ENCODE measurements at places on chromosomes 1 and 21.
A peak's percentile ranks its signal among the peaks of the same experiment; 100 is the strongest.

DNA sequence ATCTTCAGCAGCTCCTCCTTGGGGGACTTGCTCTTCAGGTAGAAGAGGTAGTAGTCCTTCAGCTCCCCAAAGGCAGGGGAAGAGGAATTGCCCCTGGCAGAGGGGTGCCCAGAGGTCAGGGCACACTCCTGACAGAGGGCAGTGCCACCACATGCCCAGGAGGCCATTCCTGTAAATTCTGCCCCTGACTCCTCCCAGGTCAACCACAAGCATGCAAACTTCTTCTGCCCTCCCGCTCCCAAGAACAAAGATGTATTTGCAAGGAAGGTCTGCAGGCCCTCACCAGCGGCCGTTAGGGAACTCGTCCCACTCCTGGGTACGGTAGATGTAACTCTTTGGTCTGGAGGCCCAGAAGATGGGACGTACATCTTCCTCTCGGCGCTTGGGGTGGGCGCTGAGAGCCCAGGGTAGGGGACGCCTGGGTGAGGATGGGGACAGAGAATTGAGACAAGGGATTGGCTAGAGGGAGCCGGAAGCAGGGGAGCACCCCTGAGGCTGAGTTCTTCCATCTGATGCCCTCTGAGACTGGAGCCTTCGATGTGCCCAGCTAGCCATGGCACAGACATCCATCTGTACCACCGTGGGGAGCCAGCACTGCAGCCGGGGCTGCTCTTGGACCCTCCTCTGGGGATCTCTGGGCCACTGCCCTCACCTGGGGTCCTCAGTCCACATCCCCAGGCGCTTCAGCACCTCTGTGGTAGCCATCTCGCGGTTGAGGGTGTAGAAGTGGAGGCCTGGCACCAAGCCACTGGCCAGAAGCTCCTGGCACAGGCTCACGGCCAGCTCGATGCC lies 11.1 kb downstream of the MTHFR start:
- H3K27me3 ChIP-seq = no peaks in the 10 kb centered on the region
- H3K27ac ChIP-seq = no peak overlapping the region
- H3K4me3 ChIP-seq = no peak overlapping the region
- no peak for DNase-seq
- no peaks in the 10 kb centered on the region for H3K4me1 ChIP-seq

- DNase-seq = no peak
- H3K4me1 ChIP-seq = peaks cover 12% of the 10 kb centered on the region
- no peaks in the 10 kb centered on the region for H3K36me3 ChIP-seq
- no peak overlapping the region for H3K4me3 ChIP-seq
- no peak overlapping the region for H3K27ac ChIP-seq
- H3K27me3 ChIP-seq = no peaks in the 10 kb centered on the region
These were observed 65.6 kb upstream of the EDEM3 start for GRCh38 chr1:184820218-184820750.

DNA sequence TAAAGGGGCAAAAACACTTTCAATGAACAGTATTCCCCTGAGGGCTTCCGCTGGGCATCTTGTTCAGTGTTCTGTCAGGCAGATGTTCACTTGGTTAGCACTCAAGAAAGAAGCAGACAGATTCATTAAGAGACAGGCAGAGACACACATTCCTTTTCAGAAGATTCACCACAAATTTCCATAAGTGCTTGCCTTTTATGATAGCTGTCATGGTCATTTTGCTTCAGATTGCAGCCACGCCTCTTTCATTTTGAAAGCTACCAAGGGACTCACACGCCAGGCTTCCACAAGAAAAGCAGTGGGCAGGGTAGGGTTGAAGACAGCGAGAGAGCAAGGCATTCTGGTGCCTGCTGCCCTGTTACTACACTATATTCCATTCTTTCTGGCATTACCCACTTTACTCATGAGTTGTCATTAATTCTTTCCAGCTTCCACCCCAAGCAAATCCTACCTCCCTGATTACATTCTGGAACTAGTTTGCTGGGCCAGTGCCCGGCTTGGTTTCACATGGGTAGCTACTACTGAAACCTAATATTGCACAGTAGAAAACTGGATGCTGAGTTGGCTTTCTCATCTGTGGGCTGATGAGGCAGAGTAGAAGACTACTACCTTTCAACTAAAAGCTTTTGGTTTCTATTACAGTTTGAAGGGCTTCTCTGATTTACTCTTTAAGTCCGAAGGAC lies 91.2 kb upstream of the COL24A1 start:
- H3K27me3 ChIP-seq = no peaks in the 10 kb centered on the region
- DNase-seq = no peak
- no peak overlapping the region for H3K4me3 ChIP-seq
- no peak overlapping the region for H3K27ac ChIP-seq

DNA sequence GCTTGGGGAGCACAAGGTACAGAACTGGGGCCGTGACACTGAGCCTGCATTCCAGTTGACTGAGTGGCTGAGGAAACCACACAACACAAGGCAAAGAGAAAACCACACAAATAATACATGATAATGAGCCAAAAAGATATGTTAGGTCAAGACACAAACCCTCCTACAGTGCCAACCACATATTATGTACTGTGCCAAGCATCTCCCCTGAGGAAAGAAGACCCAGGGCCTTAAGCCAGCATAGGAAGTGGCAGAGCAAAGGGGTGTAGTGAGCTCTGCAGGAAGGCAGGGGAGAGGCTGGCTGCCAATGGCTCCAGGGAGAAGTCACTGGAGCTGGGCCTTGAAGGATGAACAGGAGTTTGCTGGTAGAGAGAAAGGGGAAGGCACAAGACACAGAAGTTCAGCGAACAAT lies 28.2 kb downstream of the CTNNBIP1 start:
- H3K4me3 ChIP-seq = no peak overlapping the region
- peaks cover 30% of the 10 kb centered on the region for H3K4me1 ChIP-seq
- no peaks in the 10 kb centered on the region for H3K27me3 ChIP-seq
- no peak for DNase-seq
- no peak overlapping the region for H3K27ac ChIP-seq
- H3K36me3 ChIP-seq = no peaks in the 10 kb centered on the region

DNA sequence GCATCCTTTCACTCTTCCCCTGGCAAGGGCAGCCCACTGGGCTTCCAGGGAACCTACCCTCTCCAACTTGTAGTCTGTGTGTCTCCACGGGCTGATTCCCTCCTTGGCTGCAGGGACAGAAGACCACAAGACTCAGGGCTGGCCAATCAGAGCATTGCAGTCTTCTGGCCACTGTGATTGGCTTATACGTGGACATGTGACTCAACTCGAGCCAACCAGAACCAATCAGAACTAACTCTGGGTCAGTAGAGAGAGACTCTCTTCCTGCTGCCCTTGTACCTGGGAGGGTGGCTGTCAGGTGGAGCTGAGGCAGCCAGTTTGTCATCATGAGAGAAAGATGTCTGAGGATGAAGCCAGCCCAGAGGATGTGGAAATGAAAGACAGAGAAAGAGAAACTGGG lies 64.0 kb downstream of the DHRS3 start:
- no peak for DNase-seq

GRCh38 chr1:43034778-43035177 lies 76.1 kb upstream of the SLC2A1 start:
- H3K4me3 ChIP-seq = no peak overlapping the region
- H3K36me3 ChIP-seq = no peaks in the 10 kb centered on the region
- peaks cover 53% of the 10 kb centered on the region for H3K4me1 ChIP-seq
- no peak overlapping the region for H3K27ac ChIP-seq
- DNase-seq = no peak
- H3K27me3 ChIP-seq = no peaks in the 10 kb centered on the region

GRCh38 chr1:171743081-171743870 lies 1.4 kb upstream of the VAMP4 start:
- H3K27ac ChIP-seq = peak overlapping the region; percentile 62
- peak overlapping the region; percentile 80 for H3K4me3 ChIP-seq
- H3K36me3 ChIP-seq = no peaks in the 10 kb centered on the region

DNA sequence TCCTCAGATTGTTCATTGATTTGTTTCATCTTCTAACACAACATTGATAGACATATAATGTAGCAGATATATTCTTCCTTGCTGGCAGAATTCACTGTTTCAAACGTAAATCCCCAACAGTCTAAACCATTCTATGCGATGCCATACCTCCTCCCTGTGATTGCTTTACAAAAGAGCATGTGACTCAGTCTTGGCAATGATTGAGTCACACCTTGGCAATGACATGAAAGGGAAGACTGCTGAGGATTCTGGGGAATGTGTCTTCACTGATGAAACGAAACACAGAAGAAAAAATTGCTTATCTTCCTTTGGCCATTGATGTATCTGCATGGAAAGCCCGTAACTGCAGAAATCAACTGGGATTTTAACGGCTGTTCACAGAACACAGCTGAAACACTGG lies 409.6 kb upstream of the ZRANB2 start:
- no peaks in the 10 kb centered on the region for H3K36me3 ChIP-seq
- no peaks in the 10 kb centered on the region for H3K27me3 ChIP-seq
- peaks cover 19% of the 10 kb centered on the region for H3K4me1 ChIP-seq
- no peak overlapping the region for H3K4me3 ChIP-seq
- no peak for DNase-seq

DNA sequence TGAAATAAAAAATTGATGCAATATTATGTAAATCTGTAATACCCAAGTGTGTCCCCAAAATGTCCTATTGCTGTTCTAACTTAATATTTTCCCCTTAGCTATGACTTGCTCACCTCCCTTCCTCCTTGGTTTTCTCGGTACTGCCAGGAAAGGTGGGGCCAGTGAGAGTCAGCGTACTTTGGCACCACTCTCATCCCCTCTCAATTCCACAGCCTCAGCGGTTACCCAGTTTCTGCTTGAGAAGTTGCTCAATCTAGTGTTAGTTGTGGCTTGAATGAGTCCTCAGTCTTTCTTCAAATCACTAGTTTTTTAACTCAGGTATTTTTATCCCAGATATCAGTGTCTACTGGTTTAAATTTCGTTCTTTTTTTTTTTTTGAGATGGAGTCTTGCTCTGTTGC lies 32.3 kb downstream of the BCAS2 start:
- no peak overlapping the region for H3K4me3 ChIP-seq
- no peaks in the 10 kb centered on the region for H3K4me1 ChIP-seq
- H3K27me3 ChIP-seq = no peaks in the 10 kb centered on the region
- no peaks in the 10 kb centered on the region for H3K36me3 ChIP-seq
- no peak overlapping the region for H3K27ac ChIP-seq

- H3K4me3 ChIP-seq = no peak overlapping the region
- DNase-seq = peak; percentile 69
- no peaks in the 10 kb centered on the region for H3K36me3 ChIP-seq
- H3K27ac ChIP-seq = no peak overlapping the region
- peaks cover 100% of the 10 kb centered on the region for H3K27me3 ChIP-seq
These were observed 2.6 kb downstream of the KCNA3 start for GRCh38 chr1:110672001-110672752.

DNA sequence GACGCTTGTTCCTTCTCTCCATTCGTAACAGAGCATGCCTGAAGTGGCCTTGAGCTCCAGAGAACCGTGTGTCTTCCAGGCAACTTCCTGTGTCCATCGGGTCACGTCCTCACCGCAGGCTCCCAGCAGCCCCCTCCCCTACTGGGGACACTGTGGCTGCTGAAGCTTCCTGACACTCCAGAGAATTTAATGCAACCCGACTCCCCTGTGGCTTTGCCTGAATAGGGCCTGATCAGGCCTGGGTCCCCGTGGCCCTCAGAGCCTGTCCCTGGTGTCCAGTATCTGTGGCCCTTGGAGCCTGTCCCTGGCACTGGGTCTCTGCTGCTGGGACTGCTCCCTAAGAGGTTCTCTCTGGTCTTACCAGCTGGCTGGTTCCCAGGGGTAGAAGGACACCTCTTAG lies 219.7 kb upstream of the VAMP3 start:
- H3K27me3 ChIP-seq = no peaks in the 10 kb centered on the region
- no peak for DNase-seq
- H3K4me1 ChIP-seq = no peaks in the 10 kb centered on the region
- no peak overlapping the region for H3K4me3 ChIP-seq
- H3K27ac ChIP-seq = no peak overlapping the region
- no peaks in the 10 kb centered on the region for H3K36me3 ChIP-seq

- H3K36me3 ChIP-seq = no peaks in the 10 kb centered on the region
- no peak overlapping the region for H3K4me3 ChIP-seq
- H3K27me3 ChIP-seq = no peaks in the 10 kb centered on the region
- no peak overlapping the region for H3K27ac ChIP-seq
These were observed 37.6 kb upstream of the HMCN1 start for GRCh38 chr1:185696422-185697150.

DNA sequence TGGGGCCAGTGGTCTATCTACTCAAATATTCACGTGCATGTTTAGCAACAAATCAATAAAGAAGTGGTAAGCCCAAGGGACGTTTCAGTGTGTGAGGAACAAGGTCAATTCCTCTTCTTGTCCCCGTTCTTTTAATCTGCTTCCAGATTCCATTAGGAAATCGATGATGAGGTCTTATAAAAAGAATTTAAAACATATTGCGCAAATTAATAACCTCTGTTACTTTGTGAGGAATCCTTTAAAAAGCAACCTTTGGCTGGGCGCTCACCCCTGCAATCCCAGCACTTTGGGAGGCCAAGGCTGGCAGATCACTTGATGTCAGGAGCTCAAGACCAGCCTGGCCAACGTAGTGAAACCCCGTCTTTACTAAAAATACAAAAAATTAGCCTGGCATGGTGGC lies 113.0 kb upstream of the TMPRSS2 start:
- H3K27me3 ChIP-seq = no peaks in the 10 kb centered on the region
- no peaks in the 10 kb centered on the region for H3K4me1 ChIP-seq
- no peak overlapping the region for H3K27ac ChIP-seq

DNA sequence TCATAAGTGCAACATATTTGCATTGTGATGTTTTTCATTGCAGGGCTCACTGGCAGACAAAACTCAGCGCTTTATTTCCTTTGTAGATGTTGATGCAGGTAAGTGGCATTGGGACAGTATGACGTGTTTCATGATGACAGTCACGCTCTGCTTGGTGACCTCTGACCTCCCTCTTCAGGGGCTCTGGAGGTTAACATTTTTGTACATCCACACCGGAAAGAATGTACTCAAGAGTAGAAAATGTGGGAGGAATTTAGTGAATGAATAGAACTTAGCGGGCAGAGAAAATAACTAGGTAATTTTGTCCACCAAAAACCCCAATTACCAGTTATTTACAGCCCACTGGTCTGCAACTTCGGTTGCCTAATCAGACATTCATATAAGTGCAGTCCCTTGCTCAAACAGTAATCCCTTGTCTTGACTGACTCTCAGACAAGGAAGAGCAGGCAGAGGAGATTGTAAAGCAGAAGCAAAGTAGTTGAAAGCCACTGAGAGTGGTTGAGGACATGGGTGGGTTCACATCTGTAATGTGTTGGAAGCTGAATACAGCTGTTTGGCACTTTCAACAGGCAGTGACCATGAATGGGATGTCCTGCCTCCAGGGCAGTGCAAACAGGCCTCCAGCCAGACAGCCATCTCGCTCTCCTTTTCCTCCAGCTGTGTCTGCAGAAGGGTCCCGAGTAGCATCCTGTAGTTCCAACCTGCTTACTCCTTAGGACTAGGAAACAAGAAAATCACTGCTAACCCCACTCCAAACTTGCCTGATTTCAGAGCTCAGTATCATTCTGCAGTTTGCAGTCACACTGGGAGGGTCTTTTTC lies 188.9 kb downstream of the NRIP1 start:
- peaks cover 14% of the 10 kb centered on the region for H3K4me1 ChIP-seq
- no peaks in the 10 kb centered on the region for H3K27me3 ChIP-seq
- no peak overlapping the region for H3K4me3 ChIP-seq
- no peaks in the 10 kb centered on the region for H3K36me3 ChIP-seq

DNA sequence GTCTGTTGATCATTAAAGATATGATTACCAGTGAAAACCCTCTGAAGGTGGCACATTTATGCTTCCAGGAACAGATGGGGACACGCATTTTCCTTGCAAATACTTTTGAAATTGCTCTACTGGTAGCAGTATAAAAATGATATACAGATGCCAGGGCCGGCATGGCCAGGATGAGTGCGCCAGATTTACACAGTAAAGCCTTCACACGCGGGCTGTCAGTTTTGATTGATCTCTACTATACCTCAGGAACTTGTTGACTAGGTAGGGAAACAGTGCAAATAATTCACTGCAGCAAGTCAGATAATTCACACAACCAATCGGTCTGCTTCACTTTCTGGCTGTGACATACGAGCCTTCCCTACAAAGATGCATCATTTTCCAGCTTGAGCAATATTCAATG lies 123.2 kb upstream of the BARHL2 start:
- H3K27me3 ChIP-seq = peaks cover 98% of the 10 kb centered on the region
- no peak overlapping the region for H3K4me3 ChIP-seq
- no peaks in the 10 kb centered on the region for H3K36me3 ChIP-seq
- no peak for DNase-seq
- H3K4me1 ChIP-seq = peaks cover 30% of the 10 kb centered on the region

Measured in neural progenitor cell (in vitro differentiated cells).